Foreskin fibroblast (primary cell): ENCODE measurements at places on chromosomes 16 and 17.

- DNase-seq: no peak
Measured at GRCh38 chr16:67656344-67657016, 3.6 kb downstream of the ACD start.

DNA sequence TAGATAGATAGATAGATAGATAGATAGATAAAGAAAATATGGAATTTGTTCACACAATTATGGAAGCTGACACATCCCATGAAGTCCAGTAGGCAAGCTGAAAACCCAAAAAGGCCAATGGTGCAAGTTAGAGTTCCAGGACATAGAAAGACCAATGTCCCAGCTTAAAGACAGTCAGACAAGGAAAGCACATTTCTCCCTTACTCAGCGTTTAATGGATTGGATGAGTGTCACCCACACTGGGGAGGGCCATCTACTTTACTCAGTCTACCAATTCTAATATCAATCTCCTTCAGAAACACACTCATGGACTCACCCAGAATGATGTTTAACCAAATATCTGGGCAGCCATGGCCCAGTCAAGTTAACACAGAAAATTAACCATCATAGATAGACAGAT lies 327.7 kb upstream of the CDH11 start:
- no peak for DNase-seq

DNA sequence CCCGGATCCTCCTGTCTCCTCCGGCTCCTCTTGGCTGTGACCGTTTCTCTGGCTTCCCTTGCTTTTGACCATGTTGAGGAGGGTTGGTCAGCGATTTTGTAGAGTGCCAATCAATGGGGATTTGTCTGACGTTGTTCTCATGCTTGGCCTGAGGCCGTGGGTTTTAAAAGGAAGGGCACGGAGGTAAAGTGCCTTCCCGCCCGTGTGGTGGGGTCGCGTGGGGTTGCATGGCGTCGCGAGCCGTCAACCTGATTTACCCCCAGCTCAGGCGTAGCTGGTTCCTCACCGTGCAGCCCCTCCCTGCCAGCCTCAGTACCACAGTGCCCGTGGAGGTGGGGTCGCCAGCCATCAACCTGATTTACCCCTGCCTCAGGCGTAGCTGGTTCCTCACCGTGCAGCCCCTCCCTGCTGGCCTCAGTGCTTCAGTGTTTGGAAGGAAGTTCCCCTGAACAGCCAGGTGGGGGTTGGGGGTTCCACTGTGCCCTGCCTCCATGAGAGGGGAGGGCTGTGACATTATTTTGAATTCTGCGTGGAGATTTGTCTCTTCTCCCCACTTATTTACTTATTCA lies 5.0 kb downstream of the TPSAB1 start:
- DNase-seq: no peak

DNA sequence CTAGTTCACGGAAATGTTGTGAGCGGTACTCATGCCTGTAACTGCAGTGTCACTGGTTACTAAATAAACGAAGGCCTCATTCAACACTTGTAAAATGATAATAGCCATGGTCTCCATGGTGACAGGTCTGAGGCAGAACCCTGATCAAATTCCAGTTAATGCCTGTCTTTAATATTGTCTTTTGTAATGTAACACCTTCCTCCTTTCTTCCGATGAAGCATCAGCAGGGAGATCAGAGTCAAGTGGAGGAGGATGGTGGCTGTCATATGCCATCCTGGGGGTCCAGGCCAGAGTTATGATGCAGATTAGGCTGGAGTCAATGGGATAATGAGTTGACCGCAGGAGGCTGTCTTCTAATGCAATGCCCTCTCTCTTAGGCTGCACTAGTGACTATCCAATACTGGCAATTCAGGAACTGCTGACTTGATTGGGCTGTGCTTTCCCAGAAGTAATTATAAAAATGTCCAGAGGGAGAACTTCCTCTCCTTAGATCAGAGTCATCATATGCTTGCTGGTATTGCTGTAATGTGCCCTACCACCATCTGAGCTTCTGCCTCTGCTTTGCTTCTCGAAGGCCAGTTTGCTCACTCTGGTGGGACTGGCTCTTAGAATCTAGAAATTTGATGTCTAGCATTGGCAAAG lies 419.1 kb downstream of the CA10 start:
- no peak for DNase-seq

- DNase-seq: no peak
Measured at GRCh38 chr16:5903832-5904231, 806.2 kb upstream of the EEF2KMT start.

GRCh38 chr17:32795339-32795979 lies 81.5 kb downstream of the MYO1D start:
- DNase-seq: no peak

DNA sequence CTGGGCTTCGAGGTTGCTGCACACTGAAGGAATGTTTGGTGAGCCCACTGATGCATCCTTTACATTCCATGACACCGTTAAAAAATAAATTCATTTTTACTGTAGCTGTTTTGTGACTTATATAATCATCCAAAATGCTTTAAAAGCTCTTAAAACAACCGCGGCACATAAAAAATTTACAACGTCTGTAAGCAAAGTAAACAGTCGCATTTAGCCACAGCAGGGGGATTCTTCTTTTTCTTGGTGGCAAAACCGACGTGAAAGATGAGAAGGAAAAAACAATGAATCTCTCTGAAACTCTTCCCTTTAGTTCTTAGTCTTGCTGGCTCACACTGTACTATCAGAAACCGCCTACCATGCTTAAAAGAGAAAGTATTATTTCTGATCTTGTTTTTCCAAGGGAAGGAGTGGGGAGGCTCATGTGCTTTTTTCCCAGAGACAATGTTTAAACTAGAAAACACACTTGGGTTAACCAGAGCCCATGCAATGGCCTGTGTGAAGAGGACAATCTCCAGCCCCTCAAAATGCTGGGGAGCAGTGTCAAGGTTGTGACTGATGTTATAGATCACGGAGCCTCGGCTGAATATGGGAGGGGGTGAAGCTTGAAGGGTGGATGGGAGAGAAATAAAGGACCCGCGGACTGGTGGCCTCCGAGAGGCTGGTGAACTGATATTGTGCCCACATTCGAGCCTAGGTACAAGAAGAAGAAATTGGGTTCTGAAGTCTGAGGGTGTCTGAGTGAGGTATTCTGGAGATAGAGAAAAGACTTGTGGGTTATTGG lies 91.1 kb downstream of the IRF8 start:
- no peak for DNase-seq

- DNase-seq: no peak
Measured at GRCh38 chr16:88499292-88499691, 46.2 kb downstream of the ZFPM1 start.

- DNase-seq: no peak
Measured at GRCh38 chr17:4560837-4561256, 470 bp upstream of the GGT6 start.

GRCh38 chr17:66371561-66371960 lies 69.1 kb downstream of the PRKCA start:
- no peak for DNase-seq

DNA sequence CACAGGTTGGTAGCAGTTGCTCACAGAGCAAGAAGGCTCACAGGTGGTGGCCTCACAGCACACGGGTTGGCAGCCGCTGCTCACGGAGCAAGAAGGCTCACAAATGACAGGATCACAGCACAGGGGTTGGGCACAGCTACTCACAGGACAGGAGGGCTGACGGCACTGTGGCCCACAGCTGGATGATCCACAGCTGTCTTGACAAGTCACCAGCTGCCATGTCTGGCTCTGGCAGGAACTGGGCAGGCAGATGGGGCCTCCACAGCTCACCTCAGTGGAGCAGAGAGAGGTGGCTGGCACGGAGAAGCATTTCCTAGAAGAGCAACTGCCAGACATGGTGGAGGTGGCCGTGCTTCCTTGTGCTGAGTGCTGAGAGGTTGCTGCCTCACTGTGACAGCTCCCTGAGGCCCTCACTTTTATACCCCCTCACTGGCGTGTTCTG lies at the start of gene KRTAP16-1:
Gene KRTAP16-1 (minus strand): TSS at position 392 of the 442 bp plus-strand sequence. CDS start 56 bp downstream, at position 336.
- DNase-seq: no peak

DNA sequence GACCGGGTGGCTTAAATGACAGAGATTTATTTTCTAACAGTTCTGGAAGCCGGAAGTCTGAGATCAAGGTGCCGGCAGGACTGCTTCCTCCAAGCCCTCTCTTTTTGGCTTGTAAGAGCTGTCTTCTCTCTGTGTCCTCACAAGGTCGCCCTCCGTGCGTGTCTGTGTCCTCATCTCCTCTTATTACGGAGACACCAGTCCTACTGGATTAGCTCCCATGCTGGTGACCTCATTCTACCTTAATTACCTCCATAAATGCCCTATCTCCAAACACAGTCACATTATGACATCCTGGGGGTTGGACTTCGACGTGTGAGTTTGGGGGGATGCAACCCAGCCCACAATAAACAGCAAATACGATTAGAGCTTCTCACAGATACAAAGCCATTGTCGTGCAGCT lies 161.5 kb downstream of the FOXL1 start:
- no peak for DNase-seq

GRCh38 chr16:73170612-73171038 lies 122.7 kb upstream of the ZFHX3 start:
- DNase-seq: no peak

GRCh38 chr16:59021751-59022150 lies 287.6 kb upstream of the GOT2 start:
- peak; percentile 28 for DNase-seq

DNA sequence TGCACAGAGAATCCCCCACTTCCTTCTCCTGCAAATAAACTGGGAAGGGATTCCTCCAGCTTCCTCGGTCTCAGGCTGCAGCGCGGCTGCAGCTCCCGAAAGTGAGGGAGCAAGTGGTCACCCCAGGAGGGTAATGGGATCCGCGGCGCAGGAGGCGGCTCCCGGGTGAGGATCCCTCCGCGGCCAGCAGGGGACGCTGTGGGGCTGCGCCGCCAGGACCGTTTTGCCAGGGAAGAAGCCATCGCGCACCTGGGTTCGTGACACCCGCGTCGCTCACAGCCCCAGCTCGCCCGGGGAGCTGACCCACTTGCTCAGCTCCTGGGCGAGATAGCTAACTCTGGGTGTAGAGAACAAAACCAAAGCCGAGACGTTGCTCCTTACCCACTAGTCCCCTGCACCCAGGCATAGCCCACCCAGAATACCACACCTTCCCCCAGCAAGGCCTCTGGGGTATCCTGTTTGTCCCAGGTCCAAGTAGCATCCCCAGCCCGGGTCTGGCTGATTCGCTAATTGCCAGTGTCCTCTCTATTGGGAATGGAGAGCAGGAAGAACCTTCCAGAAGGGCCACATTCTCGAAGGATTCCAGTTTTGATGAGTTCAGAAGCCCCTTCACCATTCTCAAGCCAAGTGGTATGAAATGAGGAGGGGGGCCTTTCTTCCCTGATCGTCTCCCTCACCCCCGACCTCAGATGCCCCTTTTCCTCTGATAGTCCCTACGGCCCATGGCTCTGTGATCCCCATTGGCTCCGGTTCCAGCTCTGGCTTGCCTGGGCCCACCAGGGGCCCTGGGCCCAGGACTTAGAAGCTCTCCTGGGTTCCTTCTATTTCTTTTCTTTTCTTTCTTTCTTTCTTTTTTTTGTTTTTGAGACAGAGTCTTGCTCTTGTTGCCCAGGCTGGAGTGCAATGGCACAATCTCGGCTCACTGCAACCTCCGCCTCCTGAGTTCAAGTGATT lies 14.1 kb downstream of the CYGB start:
- DNase-seq: peak; percentile 81

- DNase-seq: no peak
Measured at GRCh38 chr17:82361885-82362633, 3.0 kb downstream of the TEX19 start.

GRCh38 chr16:70523743-70524398 lies at the start of gene SF3B3:
TSS of gene SF3B3 (plus strand) at chr16:70523816. CDS start at chr16:70526657, 2,841 bp downstream.
- DNase-seq: no peak

- DNase-seq: no peak
Measured at GRCh38 chr17:82193520-82194220, 19.0 kb downstream of the CCDC57 start.

- no peak for DNase-seq
Measured at GRCh38 chr16:14438256-14438655, 191.8 kb downstream of the PARN start.

GRCh38 chr16:86982912-86983311 lies 334.3 kb downstream of the C16orf95 start:
- no peak for DNase-seq

- peak; percentile 30 for DNase-seq
Measured at GRCh38 chr16:4217204-4218131, 24.4 kb downstream of the SRL start.
